ENCODE measurements at places on chromosomes 11 and 22.

DNA sequence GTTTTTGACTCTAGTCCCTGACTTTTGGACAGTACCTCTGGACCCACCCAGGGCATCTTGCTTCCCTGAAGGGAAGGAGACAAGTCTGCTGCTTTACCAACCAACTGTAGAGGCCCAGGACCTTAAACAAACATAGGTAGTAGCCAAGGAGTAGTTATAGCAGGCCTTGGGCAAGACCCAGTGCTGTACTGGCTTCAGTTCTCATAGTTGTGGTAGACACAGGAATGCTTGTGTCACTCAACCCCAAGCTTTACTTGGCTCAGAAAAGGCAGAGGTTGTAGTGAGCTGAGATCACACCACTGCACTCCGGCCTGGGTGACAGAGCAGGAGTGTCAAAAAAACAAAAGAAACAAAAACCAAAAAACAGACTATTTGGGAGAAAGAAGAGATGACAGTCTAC lies 21.3 kb upstream of the OR52M1 start:
- no peak for DNase-seq

GRCh38 chr22:35785181-35785923 lies 67.7 kb downstream of the APOL5 start:
- no peak for DNase-seq

GRCh38 chr11:47507563-47508239 lies 45.2 kb downstream of the CELF1 start:
- DNase-seq, result no peak

GRCh38 chr11:130866831-130867230 lies 49.4 kb downstream of the SNX19 start:
- no peak for DNase-seq

GRCh38 chr22:27133681-27134314 lies 476.4 kb downstream of the MIAT start:
- DNase-seq, result no peak

- no peak for DNase-seq
Measured at GRCh38 chr11:3920148-3920852, 64.8 kb downstream of the STIM1 start.

Data from osteocyte (in vitro differentiated cells).